ENCODE measurements at places on chromosomes 3 and 15.

- no peak for DNase-seq
Observed at GRCh38 chr3:77232557-77232956, 192.7 kb downstream of the ROBO2 start.

DNA sequence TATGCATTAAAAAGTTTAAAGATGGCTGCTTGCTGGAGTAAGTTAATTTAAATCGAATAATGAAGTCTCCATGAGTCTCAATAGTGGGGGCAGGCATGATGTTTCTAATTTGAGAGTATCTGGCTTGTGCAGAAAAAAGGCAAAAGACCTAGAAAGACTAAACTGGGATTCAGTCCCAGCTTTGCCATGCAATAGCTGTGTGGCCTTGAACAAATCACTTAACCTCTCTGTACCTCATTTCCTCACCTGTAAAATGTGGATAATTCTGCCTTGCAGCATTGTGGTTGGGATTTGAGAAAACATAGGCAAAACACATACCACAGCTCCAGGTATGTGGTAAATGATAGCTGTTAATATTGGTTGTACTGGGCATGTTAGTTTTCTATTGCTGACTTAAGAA lies 8.6 kb downstream of the LXN start:
- no peak for DNase-seq

DNA sequence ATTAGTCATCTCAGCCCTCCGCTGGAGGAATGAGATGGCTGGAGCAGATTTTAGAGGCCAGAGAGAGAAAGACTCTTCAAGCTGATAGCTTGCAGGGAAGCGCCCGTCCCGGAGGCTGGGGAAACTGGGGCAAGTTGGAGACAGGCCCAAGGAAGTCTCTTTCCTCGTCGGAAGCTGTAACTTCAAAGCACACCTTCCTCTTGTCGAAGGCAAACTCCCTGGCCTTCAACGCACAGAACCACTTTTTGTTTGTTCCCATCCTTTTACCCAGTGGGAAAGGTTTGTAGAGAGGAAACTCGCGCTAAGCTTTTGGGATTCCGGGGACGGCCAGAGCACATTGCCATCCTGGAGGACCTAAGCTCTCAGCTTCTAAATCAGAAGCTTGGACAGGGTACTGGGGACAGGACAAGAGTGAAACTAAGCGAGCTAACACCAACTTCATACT lies 900 bp upstream of the EOMES start:
- no peak for DNase-seq

GRCh38 chr15:67117370-67117769 lies 52.0 kb downstream of the SMAD3 start:
- no peak for DNase-seq

DNA sequence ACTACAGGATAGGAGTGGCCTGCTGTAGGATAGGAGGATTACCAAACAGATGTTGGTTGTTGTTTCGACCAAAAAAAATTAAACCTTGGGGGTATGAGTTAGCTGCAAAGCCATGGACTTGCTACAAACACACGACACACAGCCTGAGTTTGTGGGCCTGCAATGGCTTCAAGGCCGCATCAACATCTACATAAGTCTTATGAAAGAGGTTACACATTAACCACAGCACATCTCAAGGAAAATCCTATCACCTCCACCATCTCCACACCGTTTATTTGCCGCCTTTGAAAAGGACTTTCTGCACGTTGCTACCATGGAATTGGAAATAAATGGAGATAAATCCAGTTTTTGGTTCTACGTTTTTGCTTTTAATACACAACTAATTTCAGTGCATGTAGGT lies 23.0 kb downstream of the LRIG1 start:
- DNase-seq: no peak

DNA sequence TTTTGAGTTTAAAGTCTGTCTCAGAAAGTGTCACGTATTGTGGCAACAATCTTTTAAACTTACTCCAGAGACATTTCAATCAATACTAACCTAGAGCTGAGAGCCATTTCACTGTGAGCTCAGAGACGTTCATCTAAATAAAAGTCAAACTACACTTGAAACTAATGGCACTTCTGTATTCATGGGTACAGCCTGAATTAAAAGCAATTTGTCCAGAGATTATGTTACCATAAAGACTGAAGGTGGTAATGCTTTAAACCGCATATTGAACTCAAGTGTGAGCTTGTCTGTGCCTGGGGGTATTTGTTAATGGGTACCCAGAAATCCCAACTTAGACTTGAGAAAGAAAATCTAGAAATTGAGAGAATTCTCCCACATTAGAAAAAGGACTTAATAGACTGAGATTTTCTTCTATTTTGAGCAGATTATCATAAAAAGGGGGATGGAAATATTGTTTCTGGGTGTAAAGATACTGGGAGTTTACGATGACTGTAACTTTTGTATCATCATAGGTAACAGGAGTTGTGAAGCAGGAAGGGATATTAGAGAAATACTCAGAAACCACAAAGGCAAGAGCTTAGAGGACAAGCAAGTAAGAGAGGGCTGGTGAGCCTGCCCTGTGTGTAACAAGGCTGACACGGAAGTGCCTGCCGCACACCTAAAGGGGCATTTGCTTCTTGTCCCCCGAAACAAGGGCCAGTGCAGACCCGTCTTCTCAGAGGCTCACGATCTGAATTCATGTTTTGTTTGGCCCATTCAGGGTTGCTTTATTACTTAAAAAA lies 36.9 kb downstream of the LRIG1 start:
- DNase-seq: no peak

DNA sequence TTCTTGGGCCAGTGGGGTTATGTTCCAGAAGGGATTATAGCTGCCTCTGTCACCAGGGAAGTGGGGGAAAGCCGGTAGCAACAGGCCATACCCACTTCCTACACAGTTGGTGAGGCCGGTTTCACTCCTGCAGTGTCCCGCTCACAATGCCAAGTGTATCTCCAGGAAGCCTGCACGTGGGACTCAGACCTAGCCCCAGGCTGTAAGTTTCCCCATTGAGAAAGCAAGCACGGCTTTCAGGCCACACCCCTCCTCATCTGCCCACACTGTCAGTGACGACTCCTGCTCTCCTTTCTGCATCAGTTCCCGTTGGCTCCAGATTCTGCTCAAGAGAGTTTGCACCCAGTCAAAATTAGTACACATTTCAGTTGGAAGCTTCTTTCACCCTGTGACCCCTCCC lies 51.6 kb upstream of the CPOX start:
- peak; percentile 59 for DNase-seq

DNA sequence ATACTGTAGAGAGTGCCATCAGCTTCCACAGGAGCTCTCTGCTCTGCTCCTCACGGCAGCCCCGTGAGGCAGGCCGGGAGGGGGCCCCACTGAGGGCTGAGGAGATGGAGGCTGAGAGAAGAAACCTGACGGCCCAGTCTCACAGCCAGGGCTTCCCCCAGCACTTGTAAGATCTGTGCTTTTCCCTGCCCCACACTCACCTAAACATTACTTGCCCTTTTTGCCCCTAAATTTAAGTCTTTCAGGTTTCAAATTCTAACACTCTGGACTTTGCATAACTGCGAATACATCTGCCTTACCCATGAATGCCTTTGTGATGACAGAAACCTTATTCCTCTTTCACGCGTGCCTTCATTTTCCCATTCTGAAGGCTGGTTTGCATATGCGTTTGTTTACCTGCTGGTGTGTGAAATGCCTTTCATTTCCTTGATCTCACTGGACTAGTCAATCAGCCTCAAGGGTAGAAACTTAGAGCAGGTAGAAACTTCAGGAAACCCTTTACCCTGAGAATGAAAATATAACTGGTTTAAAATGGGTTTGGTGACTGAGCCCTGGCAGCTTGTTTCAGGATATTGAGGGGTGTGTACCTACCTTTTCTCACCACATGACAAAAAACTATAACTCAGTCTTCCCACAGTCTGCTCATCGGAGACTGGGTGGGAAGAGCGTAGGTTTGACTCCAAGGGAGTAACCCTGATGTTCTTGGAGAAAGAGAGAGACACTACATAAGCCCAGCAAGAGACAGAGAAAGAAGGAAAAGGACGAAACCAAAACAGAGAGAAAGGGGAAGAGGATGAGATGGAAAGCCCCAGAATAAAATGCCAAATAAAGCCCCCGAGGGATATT lies 20.1 kb downstream of the SLC12A8 start:
- DNase-seq: peak; percentile 77

- DNase-seq: no peak
Observed at GRCh38 chr15:26374806-26375205, 398.1 kb downstream of the GABRB3 start.

DNA sequence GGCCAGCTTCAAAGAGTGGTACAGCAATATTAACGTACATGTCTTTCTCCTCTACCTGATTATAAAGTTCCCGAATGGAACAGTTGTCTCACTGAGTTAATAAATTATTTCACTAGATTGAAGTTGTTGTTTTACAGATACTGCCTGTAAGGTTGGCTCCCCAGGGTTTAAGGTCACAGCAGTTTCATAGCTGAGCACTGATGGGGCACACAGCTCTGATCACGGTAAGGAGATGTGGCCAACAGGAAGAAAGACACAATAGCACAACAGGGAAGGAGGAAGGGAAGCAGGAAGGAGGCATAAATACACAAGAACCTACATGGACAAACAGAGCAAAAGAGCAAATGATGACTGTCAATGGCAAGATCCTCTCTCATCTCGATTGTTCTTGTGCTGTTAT lies 215.6 kb downstream of the WNT5A start:
- DNase-seq: no peak

DNA sequence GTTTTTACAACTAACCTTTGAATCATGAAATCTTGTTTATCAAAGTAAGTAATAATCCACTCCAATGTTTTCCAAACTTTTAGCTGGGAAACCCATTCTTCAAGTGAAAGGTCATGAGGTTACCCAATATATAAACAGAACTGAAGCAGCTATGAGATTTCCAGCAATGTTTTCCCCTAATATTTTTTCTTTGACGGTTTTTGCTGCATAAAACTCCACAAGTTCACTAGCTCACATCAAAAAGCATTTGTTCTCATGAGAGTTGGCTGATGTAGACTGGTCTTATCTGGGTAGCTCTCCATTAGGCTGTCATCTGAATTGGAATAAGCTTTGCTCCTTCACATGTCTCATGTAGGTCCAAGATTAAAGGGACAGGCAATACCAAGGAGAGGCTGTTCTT lies 241.2 kb upstream of the LRRC3B start:
- DNase-seq: no peak

DNA sequence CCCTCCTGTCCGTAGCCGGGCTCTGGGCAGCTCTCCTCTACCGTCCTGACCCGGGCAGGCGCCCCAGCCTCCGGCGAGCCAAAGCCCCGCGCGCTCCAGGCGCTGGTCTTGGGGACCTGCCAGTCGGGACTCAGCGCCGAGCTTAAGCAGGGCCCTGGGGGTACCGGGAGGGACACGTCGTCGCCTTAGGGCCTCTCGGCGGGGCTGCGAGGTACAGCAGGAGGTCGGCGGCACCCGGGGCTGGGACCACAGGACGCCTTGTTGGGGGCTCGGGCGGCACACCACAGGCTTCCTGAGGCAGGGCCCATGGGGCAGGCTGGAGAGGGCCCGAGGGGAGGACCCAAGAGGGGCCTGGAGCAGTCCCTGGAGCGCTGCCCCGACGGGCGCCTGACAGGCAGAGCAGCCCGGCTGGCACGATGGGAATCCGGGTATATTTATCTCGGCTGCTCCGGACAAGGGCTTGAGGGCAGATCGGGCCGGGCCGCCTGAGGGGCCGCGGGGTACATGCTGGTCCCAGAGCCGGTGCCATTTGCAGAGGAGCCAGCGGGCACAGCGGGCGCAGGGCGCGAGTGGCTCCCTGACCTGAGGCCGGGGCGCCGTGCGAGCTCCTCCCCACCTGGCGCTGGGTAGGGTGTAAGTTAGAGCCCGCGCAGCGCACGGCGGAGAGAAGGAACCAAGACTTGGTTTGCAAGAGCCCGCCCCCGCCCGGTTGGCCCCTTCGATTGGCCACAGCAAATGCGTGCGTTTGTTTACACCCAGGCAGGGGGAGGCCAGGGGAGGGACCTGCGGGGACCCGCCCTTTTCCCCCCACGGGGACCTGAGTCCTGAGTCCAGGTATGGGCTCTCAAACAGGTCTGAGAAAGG lies 574 bp downstream of the SLC38A3 start:
- DNase-seq: no peak

- DNase-seq: no peak
Observed at GRCh38 chr3:109743981-109744380, 406.6 kb upstream of the DPPA4 start.

DNA sequence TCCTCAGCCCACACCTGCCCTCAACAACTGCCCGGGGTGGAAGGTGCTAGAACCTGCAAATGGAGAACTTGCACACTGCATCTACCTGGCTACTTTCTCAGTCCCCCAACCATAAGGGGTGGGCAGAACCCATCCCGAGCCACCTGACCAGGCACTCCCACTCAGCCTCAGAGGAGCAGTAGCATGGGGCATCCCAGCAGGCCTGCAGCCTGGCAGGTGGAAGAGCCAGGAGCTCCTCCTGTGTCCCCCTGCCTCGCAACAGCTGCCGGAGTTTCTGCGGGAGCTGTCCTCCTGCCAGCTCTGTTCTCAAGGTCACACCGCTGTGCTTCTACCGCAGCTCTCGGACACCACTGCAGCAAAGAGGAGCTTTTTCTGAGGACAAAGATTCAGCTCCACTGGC lies 27.5 kb downstream of the RAB6B start:
- no peak for DNase-seq

GRCh38 chr3:175260145-175260794 lies 401.1 kb downstream of the NAALADL2 start:
- no peak for DNase-seq

GRCh38 chr3:16374935-16375245 lies 109.9 kb downstream of the OXNAD1 start:
- DNase-seq: no peak

DNA sequence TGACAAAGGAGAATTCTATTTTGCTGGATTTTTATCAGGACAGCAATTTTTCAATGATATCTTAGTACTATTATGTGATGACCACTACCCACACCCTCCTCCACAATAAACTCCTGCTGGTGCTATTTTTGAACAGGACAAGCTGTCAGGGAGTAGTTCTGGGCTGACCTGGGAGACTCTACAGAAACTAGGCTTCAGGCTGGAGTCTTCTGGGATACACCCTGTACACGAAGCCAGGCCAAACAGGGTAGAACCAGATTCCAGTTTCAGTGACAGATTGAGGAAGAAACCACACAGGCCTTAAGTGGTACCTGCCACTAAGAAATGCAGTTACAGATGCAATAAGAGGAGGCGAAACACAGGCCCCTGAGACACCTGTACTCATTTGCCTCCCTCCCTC lies 12.8 kb downstream of the NMNAT3 start:
- no peak for DNase-seq

- DNase-seq: no peak
Observed at GRCh38 chr15:50218291-50218690, 36.3 kb downstream of the SLC27A2 start.

- DNase-seq: no peak
Observed at GRCh38 chr3:99920481-99921376, 103.1 kb downstream of the CMSS1 start.

All from GM12864 (cell line).